GM23248 (cell line): ENCODE measurements at places on chromosomes 11 and 22. TPM values are rescaled to one million over a fixed set of nuclear protein-coding genes. Genes with fewer than 3 reads are reported as not detected.

Gene IGLL1
- not detected in 2 replicates for total RNA-seq

DNA sequence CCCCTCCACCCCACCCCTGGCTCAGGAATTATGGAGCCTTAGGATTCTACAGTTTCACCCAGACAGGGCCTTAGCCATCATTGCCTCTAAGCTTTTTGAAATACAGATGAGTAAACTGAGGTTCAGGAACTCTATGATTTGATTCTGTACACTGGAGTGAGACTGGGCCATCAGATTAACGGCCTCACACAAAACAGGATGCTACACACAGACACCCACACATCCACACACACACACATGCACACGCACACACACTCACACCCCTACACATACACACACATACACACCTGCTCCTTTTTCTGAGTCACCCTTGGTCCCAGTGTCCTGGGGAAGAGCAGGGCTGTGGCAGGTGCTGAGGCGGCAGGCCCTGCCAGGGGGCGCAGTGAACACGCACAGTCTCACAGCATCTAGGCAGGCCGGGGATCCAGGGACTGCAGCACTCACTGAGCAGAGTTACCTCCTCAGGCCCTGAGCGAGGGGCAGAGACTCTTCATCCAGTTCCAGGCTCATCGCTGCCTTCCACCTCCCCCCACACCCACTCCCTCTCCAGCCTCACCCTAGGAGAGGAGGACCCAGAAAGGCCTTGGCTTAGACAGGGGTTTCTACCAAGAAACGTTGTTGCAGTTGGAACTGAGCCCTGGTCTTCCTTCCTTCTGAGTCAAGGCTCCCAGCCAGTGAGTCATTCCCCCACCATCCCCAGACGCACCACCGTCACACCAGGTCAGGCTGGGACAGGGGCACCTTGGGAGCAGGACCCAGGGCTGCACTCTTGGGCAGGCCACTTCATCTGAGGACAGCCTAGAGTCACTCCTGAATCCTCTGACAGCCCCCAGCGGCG lies 89.8 kb upstream of the PARVA start:
- H3K27ac ChIP-seq, result peak overlapping the region; percentile 100
- H3K36me3 ChIP-seq, result no peaks in the 10 kb centered on the region
- H3K4me3 ChIP-seq, result peak overlapping the region; percentile 61
- no peaks in the 10 kb centered on the region for H3K27me3 ChIP-seq
- peak; percentile 99 for DNase-seq

- H3K27me3 ChIP-seq, result peaks cover 71% of the 10 kb centered on the region
- H3K27ac ChIP-seq, result no peak overlapping the region
- H3K4me1 ChIP-seq, result peaks cover 11% of the 10 kb centered on the region; the same call in 1 of the 2 replicates
- H3K36me3 ChIP-seq, result no peaks in the 10 kb centered on the region
- DNase-seq, result peak; percentile 40
Observed at GRCh38 chr22:25420925-25421904, 143.3 kb upstream of the GRK3 start.

GRCh38 chr22:50581950-50582492 lies 628 bp downstream of the CHKB start:
- peak overlapping the region; percentile 86 for H3K27ac ChIP-seq
- peak overlapping the region; percentile 85 for H3K4me3 ChIP-seq
- H3K36me3 ChIP-seq, result no peaks in the 10 kb centered on the region
- H3K27me3 ChIP-seq, result no peaks in the 10 kb centered on the region

Gene MYOD1
- not detected in 2 replicates for total RNA-seq

DNA sequence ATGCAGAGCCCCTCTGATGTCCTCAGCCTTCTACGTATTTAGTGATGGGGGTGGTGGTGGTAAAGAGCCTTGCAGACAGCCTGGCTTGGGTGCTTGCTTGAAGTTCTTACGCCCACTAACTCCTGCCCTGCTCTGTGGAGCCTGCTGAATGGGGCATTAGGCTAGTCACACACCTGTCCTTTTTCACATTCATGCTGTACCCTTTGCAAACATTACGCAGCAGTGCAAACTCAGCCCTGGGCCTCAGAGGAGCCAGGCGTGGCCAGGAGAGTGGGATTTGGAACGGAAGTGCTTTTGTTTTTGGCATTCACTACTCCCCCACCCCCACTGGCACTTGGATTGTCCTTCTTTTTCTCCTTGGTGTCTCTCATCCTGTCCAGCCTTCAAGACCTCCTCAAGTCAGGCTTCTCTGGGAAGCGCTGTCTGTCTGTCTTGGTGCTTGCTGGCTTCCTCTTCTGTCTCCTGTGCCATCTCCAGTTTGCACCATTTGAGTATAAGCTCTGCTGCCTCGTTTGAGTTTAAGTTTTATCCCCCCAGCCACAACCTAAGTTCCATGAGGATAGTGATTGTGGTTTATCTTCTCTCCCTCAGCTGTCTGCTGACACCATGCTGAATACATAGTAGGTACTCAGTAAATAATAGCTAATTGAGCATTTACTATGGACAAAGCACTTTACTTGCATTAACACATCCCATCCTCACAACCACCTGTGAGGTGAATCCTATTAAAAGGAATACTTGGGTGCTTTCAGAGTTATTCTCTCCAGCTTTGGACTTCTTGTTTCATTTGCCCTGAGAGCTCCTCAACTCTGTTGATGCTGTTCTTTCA lies 26.7 kb downstream of the ZBTB16 start:
- H3K4me3 ChIP-seq, result no peak overlapping the region
- H3K27me3 ChIP-seq, result no peaks in the 10 kb centered on the region; the same call in none of the 2 replicates
- H3K4me1 ChIP-seq, result 0 out of 2 replicates have a peak, but pooled peaks cover 3% of the 10 kb centered on the region
- H3K27ac ChIP-seq, result no peak overlapping the region
- no peak for DNase-seq
- no peaks in the 10 kb centered on the region for H3K36me3 ChIP-seq

DNA sequence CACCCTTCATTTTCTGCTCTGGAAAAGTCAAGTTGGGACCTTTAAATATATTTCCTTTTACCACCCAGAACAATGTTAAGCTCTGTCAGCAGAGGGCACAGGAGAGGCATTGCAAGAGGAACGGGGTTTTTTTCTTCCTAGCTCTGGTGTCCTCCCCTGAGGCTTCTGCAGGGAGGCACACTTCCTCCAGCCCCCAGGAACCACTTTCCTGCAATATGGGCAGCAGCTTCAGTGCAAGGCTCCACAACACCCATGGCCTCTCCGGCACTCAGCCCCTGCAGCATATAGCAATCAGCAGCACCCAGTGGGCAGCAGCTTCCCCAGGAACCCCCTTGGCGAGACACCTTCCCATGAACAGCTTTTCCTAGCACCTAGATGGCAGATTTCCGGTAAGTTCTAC lies 101.4 kb downstream of the SYT9 start:
- no peak overlapping the region for H3K4me3 ChIP-seq
- no peaks in the 10 kb centered on the region for H3K27me3 ChIP-seq
- H3K36me3 ChIP-seq, result no peaks in the 10 kb centered on the region

DNA sequence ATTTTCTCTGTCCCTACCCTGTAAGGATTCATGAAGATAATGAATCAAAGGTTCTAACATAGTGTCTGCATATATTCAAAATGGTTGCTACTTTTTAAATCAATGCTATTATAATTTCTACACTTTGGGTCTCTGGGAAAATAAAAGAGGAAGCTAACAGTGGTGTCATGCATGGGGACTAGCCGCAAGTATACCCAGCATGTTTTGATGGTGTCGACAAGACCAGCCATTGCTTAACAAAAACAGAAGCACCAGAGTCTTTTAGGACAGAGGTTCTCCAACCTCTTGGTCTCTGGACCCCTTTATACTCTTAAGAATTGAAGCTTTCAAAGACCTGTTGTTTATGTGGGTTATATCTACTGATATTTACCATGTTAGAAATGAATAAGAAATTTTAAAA lies 37.8 kb downstream of the RNF141 start:
- H3K4me3 ChIP-seq, result no peak overlapping the region
- no peaks in the 10 kb centered on the region for H3K36me3 ChIP-seq
- no peaks in the 10 kb centered on the region for H3K27me3 ChIP-seq
- no peak for DNase-seq

- DNase-seq, result peak; percentile 26
- no peak overlapping the region for H3K27ac ChIP-seq
- H3K4me1 ChIP-seq, result 0 out of 2 replicates have a peak, but pooled peaks cover 4% of the 10 kb centered on the region
- no peak overlapping the region for H3K4me3 ChIP-seq
- no peaks in the 10 kb centered on the region for H3K27me3 ChIP-seq
- H3K36me3 ChIP-seq, result no peaks in the 10 kb centered on the region
Observed at GRCh38 chr11:69599502-69599901, 41.5 kb upstream of the CCND1 start.

DNA sequence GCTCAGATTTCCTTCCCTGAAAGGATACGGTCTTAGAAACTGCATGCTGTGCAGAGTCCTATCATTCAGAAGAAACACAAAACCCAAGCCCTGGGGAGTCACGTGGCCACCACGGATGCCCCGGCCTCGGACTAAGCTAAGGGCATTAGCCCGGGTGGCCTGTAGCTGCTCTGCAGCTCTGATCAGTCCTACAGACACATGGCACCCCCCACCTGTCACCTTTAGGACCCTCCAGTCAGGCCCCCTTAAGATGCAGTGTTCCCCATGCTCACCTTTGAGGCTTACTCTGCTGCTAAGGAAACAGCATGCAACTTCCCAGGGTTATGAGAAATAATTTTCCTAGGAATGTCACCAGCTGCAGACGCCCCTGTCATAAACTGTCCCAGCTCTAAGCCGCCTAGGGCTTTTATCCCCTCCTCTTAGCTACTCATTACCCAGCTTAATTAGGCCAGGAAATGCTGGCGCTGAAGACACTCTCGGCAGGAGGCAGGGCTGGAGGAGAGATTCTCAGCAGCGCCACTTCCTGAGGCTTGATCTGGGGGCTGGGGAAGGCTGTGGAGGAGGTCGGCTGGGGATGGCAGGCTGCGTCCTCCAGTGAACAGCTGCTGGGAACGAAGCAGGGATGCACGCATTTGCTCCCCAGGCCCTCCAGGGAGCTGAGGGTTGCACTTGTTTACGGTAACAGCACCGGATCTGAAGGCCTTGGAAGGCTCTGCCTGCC lies 47.2 kb upstream of the ADA2 start:
- no peak overlapping the region for H3K4me3 ChIP-seq
- H3K27me3 ChIP-seq, result no peaks in the 10 kb centered on the region
- H3K36me3 ChIP-seq, result no peaks in the 10 kb centered on the region
- H3K4me1 ChIP-seq, result no peaks in the 10 kb centered on the region
- no peak for DNase-seq

GRCh38 chr22:33605221-33605620 lies 315.1 kb downstream of the LARGE1 start:
- H3K4me1 ChIP-seq, result peaks cover 10% of the 10 kb centered on the region
- no peaks in the 10 kb centered on the region for H3K36me3 ChIP-seq

GRCh38 chr22:22037229-22037628 lies 54.6 kb upstream of the TOP3B start:
- H3K4me1 ChIP-seq, result no peaks in the 10 kb centered on the region
- H3K27ac ChIP-seq, result no peak overlapping the region
- DNase-seq, result no peak

DNA sequence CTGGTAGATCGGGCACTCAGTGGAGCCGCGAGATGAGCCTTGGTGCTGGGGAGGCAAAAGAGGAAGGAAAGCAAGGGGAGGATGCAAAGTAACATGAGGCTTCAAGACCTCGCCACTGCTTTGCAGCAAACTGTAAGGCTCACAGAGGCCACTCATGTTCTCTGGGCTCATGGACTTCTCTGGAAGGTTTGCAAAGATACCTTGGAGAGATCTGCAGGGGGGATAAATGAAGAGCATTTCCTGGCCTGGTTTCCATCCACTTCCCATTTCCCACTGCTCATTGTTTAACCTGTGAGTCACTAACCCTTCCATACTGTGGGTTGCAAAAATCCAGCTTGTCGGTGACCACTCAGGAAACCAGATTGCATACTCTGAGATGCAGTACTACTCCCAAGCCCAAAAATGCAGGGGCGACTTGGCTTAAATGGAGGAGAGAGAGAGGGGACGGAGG lies 38.5 kb downstream of the OSBP2 start:
- H3K36me3 ChIP-seq, result no peaks in the 10 kb centered on the region
- H3K27me3 ChIP-seq, result no peaks in the 10 kb centered on the region
- H3K27ac ChIP-seq, result no peak overlapping the region
- no peak overlapping the region for H3K4me3 ChIP-seq
- DNase-seq, result peak; percentile 65
- peaks cover 11% of the 10 kb centered on the region for H3K4me1 ChIP-seq

DNA sequence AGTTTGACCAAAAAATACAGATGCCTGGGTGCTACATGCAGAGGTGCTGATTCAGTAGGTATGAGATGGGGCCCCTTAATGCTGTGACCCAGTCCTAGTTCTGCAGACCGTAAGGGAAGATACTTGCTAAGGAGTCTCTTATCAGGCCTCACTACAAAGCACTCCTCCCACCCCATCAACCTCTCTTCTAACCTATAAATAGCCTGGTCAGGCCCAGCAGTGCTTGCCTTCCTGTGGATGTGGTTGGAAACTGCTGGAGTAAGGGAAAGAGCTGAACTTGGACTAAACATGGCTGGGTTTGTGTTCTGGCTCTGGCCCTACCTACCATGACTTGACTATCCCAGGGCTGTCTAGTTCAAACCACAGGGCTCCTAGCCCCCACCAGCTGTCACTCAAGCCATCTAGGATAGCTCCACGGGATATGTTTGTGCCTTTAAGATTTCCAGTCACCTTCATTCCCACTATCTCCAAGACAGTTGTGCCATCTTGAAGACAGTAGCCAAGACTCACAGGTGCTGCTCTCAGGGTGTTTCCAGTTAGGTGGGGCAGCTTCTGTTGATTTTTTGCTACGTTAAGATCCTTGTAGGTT lies 9.5 kb upstream of the DKK3 start:
- H3K4me1 ChIP-seq, result peaks cover 16% of the 10 kb centered on the region
- no peaks in the 10 kb centered on the region for H3K27me3 ChIP-seq
- H3K36me3 ChIP-seq, result no peaks in the 10 kb centered on the region
- peak; percentile 45 for DNase-seq
- peak overlapping the region; percentile 60 for H3K27ac ChIP-seq

DNA sequence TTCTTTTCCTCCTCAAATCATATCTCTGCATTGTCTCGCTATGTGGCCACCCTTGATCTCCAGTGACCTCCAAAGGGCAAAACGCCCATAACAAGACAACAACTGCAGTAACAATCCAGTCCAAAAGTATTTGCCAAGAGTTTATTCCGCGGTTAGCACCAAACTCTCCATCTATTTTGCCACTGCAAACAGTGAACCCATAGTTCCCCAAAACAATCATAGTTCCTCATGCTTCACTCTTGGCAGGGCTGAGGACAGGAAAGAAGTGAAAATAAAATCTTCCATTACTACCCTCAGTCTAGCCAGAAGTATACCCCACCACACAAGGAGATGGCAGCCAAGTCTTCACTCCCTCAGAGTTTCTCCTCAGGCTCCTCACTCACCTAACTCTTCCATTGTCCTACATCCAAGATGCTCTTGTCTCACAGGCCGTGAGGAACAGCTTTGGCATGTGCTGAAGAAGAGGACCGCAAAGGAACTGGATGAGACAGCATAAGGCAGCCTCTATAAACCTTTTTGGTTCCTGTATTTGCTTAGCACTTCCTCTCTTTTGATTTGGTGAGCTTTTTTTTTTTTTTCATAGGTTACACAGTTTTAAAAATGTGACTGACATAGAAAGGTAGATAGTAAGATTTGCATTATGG lies at the start of gene LPXN:
TSS of gene LPXN (minus strand) at position 480 of the 644 bp plus-strand sequence. CDS start at position 396, 84 bp downstream.
- H3K4me3 ChIP-seq, result peak within 1 kb of the TSS; percentile 97
- peak; percentile 95 for DNase-seq
- peaks cover 39% of the 10 kb centered on the region for H3K4me1 ChIP-seq
- H3K27me3 ChIP-seq, result no peaks in the 10 kb centered on the region
- H3K27ac ChIP-seq, result peak within 1 kb of the TSS; percentile 99
- peaks cover 5% of the 10 kb centered on the region for H3K36me3 ChIP-seq

Gene SCO2
- 8.4 and 17.5 TPM in 2 replicates for total RNA-seq
